ENCODE measurements at places on chromosomes 2 and 18.
A peak's percentile ranks its signal among the peaks of the same experiment; 100 is the strongest.

DNA sequence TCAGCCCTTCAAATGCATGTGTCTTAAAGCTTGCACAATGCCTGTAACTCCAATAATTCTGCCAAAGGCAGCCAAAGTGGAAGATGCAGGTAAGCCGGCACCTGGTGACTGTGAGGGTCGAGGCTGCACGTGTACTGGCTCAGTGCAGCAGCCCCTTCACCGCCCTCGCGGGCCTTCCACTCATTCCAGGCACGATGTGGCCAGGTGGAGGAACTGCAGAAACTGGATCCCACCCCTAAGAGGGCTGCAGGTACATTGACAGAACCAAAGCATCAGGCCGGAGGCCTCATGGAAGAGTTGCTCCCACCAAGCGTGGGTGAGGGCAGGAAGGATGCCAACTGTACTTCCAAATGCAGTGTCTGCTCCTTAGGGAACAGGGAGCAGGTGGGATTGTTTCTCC, 253.4 kb downstream of the HDAC4 start:
- DNase-seq: no peak

GRCh38 chr2:4012197-4012596, 308.8 kb downstream of the DCDC2C start:
- no peak for DNase-seq

DNA sequence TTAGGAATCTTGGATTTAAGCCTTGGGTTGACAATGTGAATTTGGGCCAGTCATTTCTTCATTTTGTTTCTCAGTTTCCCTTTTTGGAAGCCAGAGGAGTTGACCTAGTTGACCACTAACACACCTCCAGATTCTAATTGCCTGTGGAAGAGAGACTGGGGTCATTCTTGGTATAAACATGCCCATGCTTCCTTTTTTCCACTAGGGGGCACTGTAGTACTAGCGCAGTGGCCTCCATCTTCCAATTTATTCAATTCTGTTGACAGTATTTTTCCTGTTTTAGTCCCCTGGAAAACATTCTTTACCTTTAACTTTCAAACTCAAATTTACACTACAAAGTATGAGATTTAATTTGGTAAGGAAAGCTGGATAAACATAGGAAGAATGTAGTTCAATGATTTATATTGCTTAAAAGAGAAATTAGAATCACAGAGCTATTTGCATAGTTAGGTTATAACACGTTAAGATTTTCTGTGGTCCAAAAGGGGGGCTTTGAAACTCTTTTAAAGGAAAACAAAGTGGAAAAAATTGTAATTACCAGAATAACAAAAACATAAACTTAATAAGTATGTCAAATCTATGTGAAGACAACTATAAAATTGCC, 57.5 kb upstream of the AGPS start:
- DNase-seq: peak; percentile 61

- DNase-seq: no peak
These were observed 131.8 kb downstream of the ACOXL start for GRCh38 chr2:110864176-110864575.

DNA sequence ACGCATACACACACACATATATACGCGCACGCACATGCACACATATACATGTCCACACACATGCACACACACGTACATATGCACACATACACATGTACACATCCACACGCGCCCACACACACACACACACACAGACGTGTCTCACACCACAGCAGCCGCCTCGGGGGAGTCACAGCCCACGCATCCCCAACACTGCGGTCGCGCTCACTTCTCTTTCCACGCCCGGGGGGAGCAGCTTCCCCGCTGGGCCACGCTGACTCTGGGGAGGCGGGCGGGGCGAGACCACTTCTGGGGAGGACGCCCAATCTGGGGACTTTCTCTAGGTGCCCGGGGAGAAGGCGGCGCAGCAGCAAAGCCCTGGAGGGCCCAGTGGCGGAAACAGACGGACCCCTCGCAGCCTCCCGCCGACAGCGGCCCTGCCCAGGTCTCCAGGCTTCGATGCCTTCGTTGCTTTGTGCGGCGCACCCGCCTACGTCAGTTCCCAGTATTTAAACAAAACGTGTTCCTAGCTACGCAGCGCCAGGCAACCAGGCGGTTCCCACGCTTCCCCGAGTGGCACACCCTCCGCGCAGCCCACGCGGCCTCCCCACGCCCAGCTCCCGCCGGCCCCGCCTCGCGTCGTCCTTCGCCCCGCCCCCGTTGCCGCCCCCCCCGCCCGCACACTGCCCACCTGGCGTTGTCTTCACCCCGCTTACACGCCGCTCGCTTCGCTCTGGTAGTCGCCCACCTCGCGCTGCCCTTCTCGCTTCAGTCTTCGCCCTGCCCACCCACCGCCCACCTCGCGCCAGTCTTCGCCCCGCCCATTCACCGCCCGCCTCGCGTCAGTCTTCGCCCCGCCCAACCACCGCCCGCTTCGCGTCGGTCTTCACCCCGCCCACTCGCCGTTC, 810 bp upstream of the RBFA start:
- DNase-seq: peak; percentile 89

- no peak for DNase-seq
These were observed 164.1 kb downstream of the GLI2 start for GRCh38 chr2:120899771-120900170.

- DNase-seq: no peak
These were observed 76.6 kb upstream of the NCKAP5 start for GRCh38 chr2:133644846-133645245.

- DNase-seq: no peak
These were observed 2.8 kb upstream of the LCLAT1 start for GRCh38 chr2:30444273-30444672.

DNA sequence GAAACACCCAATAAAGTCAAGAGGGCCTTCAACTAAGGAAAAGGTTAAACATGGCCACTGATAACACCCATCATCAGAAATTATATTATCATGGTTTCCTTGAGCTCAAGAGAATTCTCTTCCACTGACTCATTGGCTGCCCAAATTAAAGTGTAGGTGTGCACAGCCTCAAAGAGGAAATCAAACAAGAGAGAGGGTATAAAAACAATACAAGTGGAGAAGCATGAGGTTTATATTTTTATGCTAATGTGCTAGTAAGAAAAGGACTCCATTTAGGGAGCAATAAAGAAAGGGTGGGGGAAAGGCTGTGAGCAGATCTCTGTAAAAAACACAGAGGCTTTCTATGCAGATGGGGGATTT, 168.8 kb upstream of the VRK2 start:
- no peak for DNase-seq

DNA sequence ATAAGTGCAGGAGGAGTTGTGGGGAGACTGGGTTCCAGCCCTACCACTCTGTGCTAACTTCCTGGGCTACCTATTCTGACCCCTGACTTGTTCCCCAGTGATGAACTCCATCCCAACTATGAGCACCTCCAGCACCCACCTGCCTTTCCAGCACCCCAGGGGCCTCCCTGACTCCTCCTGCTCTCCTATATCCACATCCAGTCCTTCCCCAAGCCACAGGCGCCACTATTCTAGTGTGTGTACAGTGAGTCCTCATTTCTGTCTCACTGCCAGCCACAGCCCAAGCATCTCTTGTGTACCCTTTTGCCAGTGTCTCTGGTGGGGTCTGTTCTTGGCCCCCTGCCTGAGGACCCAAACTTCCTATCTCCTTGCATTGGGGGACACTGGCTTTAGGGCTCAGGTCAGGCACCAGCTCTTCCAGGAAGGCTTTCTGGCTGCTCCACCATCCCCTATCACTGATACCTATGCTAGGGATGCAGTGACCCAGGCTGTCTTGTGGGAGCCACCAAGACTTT, 145.2 kb downstream of the INHBB start:
- no peak for DNase-seq

DNA sequence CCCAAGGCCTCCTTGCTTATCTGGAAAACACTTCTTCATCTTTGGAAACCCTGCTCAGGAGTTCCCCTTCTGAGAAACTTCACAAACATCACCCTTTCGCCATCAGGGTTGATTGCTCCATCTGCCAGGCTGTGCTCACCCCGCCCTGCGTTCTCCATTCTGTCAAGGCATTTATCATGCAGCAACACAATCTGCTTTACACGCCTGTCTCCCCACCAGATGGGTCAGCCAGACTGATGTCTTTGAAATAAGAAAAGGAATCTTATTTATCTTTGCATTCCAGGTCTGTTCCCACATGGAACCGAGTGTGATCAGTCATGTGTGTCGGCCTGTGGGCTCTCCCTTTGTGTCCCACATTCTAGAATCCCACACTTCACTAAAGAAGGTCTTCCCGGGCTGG, 110.0 kb upstream of the ARL4C start:
- no peak for DNase-seq

DNA sequence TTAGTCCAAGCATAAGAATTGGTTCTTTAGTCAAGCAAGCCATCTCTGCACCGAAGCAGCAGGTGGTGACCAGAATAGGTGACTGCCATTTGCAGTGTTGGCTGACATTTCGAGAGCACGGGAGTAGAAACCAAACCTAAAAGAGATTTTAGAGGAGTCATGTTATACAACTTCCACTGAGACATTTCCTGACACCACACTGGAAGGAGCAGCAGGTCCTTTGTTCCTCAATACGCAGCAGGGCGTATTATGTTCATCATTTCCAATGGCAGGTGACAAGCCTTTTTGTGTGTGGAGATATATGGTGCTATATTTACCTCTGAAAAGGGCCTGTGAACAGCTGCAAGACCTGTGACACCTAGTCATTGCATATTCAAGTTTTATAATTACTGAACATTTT, 418.8 kb upstream of the NETO1 start:
- DNase-seq: no peak

GRCh38 chr18:37334631-37335408, 230.8 kb downstream of the CELF4 start:
- no peak for DNase-seq

DNA sequence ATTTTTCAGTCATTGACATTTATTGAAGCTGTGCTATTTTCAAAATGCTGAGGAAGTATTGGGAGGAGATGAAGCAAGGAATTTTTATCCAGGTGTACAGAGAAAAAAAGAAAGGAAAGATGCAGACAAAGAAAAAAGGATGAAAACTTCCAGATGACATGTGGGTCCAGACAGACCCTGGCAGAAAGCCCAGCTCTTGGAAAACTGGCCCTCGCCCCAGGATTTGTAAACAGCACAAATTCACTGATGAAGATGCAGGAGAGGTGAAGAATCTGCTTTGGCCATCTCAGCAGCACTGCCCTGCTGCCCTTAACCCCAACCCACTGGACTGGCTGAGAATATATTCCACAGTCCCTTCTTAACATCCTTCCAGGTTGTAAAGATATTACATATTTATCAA, 12.5 kb downstream of the TACR1 start:
- DNase-seq: no peak

DNA sequence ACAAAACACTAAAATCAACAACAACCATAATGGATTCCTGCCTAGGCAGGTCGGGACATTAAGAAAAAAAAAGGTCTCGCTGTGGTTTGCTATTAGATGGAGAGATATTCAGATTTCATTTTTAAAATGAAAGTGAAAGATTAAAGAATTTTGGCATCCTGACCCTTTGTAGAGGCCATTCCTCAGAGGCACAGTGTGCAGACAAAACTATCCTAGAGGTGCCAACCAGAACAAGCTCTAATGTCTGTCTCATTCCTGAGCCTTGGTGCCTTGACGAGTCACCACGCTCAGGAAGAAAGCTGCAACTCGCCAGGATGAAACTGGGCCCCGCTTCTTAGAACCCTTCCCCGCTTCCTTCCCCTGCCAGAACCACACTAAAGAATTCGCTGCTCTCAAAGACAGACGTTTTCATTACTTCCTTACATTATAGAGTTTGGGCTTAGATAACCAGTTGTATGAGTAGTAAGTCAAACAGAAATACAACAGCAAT, 156.0 kb downstream of the TGIF1 start:
- DNase-seq: peak; percentile 57

- no peak for DNase-seq
These were observed 43.0 kb upstream of the FZD5 start for GRCh38 chr2:207812726-207813080.

GRCh38 chr2:66897181-66897580, 462.3 kb downstream of the MEIS1 start:
- DNase-seq: no peak

DNA sequence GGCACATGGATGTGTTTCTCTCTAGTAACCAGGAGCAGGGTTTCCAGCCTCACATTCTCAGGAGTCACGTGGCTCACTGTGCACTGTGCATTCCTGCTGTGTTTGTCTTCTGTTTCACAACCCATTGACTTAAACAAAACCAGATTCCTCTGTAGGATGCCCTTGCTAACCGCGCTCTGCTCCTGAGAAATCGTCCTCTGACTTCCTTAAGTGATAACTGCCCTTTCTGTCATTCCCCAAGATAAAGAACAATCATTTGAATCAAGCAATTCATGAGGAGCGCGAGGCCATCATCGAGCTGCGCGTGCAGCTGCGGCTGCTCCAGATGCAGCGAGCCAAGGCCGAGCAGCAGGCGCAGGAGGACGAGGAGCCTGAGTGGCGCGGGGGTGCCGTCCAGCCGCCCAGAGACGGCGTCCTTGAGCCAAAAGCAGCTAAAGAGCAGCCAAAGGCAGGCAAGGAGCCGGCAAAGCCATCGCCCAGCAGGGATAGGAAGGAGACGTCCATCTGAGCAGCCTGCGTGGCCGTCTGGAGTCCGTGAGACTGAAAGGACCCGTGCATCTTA, 60.2 kb downstream of the RALBP1 start:
- DNase-seq: no peak

GRCh38 chr2:68190991-68191731, 33.5 kb downstream of the PNO1 start:
- DNase-seq: no peak

DNA sequence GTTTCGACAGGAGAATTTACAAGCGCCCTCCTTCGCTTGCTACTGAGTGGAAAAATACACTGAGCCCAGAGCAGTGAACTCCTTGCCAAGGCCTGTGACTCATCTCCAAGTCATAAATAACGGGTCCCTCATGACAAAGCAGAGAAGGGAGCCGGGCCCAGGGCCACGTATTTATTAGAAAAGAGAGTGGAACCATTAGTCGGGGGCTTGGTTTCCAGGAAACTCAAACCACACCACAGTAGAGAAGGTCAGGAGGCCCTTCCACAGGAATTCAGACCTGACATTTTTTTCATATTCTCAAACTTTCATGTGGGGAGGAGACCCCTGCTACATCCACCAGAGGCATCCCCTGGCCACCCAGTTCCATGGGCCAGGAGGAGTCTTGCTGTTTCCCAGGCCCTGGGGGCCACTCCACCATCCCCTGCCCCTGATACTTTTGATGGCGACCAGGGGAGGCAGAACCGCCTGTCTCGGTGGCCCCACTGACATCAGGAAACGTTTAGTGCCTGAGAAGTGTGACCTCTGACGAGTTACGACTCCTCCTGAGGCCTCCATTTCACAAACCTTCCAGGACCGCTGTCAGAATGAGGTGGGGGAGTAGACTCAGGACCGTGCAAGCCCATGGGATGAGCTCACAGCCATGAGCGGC, 289.7 kb downstream of the DYSF start:
- DNase-seq: no peak

GRCh38 chr2:178905261-178905660, 98.0 kb upstream of the TTN start:
- no peak for DNase-seq

GRCh38 chr2:161159456-161160225, 587 bp upstream of the TANK start:
- DNase-seq: no peak

- DNase-seq: no peak
These were observed 104.8 kb upstream of the SLC8A1 start for GRCh38 chr2:40556739-40557138.

Data from naive thymus-derived CD4-positive, alpha-beta T cell (primary cell).